Naive thymus-derived CD8-positive, alpha-beta T cell (primary cell): ENCODE measurements at places on chromosomes 12 and 14.

- DNase-seq = no peak
- peaks cover 4% of the 10 kb centered on the region for H3K36me3 ChIP-seq
- peak overlapping the region; percentile 2 for H3K27ac ChIP-seq
- H3K27me3 ChIP-seq = no peaks in the 10 kb centered on the region
- H3K4me3 ChIP-seq = no peak overlapping the region
Measured at GRCh38 chr14:64005822-64006221, 153.0 kb downstream of the SYNE2 start.

DNA sequence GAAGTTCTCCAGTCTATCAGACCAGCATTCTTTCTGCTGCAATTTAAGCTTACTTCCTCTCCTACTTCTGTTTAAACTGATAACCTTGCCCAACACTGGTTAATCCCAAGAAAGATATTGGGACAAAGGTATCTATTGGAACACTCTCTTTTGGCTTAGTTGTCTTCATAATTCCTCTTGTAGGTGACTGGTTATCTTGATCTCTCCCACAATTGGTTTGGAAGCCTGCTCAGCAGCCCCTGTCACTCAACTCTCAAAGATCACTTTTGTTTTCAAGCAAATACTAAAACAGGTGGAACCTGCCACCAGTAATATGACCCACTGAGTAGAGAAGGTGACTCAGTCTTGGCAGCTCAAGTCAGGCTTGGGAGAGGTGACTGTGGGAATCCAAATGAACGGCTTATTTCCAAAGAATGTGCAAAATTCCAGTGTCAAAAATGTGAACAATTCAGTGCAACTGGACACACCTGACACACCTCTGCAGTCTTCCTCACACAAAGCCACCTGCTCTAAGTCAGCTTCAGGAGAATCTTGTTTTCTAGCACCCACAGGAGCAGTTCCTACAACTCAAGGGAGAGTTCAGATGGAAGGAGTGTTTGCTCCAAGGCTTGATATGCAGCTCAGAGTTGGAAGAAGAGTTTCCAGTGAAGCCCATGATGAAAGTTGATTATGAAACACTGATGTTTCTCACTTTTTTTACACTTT, 83.2 kb upstream of the SLC38A2 start:
- peak overlapping the region; percentile 76 for H3K27ac ChIP-seq
- H3K36me3 ChIP-seq = no peaks in the 10 kb centered on the region
- no peaks in the 10 kb centered on the region for H3K27me3 ChIP-seq
- DNase-seq = no peak

DNA sequence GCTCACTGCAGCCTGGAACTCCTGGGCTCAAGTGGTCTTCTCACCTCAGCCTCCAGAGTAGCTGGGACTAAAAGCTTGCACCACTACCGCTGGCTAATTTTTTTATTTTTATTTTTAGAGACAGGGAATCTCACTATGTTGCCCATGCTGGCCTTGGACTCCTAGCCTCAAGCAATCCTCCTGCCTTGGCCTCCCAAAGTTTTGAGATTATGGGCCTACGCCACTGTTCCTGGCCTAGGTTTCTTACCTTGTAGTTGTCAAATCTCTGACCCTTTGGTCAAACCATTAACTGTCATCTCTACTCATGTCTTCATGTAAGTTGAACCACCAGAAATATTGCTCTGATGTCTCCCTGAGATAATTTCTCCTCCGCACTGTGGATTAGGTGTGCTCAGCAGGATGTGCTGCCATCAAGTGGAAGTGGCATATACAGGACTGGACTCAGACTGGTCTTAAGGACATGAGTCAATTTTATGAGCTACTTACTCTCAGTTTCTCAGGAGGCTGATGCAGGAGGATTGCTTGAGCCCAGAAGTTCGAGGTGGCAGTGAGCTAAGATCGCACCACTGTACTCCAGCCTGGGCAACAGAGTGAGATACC, 28.5 kb downstream of the ACTR6 start:
- no peaks in the 10 kb centered on the region for H3K4me1 ChIP-seq
- H3K4me3 ChIP-seq = no peak overlapping the region
- no peaks in the 10 kb centered on the region for H3K27me3 ChIP-seq
- no peaks in the 10 kb centered on the region for H3K36me3 ChIP-seq
- DNase-seq = no peak

DNA sequence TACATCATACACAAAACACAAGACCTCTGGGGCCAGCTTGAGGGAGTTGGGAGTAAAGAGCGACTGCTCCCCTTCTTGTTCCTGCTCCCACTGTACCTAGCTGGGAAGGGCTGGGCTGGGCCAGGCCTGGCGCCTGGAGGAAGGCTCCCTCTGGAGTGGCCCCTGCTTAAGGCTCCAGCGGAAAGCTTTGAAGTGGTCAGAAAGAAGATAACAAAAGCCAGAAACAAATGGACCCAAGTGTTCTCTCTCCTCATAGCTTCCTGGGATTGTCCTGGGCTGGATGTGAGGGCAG, 25.3 kb downstream of the PRPF40B start:
- H3K4me1 ChIP-seq = peaks cover 71% of the 10 kb centered on the region
- H3K4me3 ChIP-seq = no peak overlapping the region
- H3K36me3 ChIP-seq = peaks cover 50% of the 10 kb centered on the region
- peak overlapping the region; percentile 86 for H3K27ac ChIP-seq

GRCh38 chr14:86933958-86934595, 1058.9 kb downstream of the GALC start:
- H3K4me3 ChIP-seq = no peak overlapping the region
- no peaks in the 10 kb centered on the region for H3K27me3 ChIP-seq
- DNase-seq = no peak
- H3K4me1 ChIP-seq = no peaks in the 10 kb centered on the region

- H3K27me3 ChIP-seq = no peaks in the 10 kb centered on the region
- H3K36me3 ChIP-seq = peaks cover 5% of the 10 kb centered on the region
- no peak overlapping the region for H3K27ac ChIP-seq
- H3K4me3 ChIP-seq = no peak overlapping the region
Measured at GRCh38 chr12:39959031-39959430, 146.8 kb downstream of the SLC2A13 start.

DNA sequence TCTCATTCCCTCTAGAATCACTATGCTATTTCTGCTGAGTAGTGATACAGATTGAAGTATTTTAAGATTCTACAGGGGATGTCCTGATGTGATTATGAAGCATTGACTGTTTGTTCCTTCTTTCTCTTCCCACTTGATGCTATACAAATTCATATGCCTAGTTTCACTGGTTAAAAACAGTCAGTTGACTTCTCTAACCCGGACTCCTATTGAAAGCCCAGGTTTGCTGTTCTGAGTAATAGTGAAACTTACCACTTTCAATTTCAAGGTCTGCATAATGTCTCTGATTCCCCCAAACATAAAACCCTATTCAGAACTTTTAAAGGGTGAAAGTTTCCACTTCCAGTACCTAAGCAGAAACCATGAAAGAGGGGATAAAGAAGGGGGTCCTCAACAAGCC, 117.7 kb upstream of the RPL10L start:
- no peak overlapping the region for H3K27ac ChIP-seq
- H3K36me3 ChIP-seq = no peaks in the 10 kb centered on the region
- H3K27me3 ChIP-seq = no peaks in the 10 kb centered on the region
- DNase-seq = no peak
- H3K4me3 ChIP-seq = no peak overlapping the region

DNA sequence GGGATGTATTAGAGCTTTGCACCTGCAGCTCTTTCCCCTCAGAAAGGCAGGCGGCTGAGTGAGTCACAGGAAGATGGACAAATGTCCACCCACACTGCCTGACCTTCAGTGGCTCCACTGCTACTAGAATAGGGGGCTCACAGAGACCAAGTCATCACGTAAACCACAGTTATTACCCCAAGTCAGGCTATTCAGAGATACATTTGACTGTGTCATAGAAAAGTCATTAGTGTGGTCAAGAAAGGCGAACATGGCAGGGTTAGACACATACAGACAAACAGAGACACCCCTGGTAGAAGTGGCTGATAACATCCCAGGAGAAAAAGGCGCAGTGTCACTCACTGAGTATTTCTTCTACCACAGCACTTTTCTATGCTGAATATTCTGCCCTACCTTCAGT, 36.0 kb downstream of the GCH1 start:
- no peak overlapping the region for H3K4me3 ChIP-seq
- H3K27me3 ChIP-seq = no peaks in the 10 kb centered on the region
- no peak overlapping the region for H3K27ac ChIP-seq
